ENCODE measurements at places on chromosomes 4 and X. TPM values are rescaled to one million over a fixed set of nuclear protein-coding genes. Genes with fewer than 3 reads are reported as not detected.

CCDC110 gene
- total RNA-seq = 1.1 TPM

GPRASP1 gene
- total RNA-seq = 0.38 TPM

SH3BP2 gene
- 43.3 TPM for total RNA-seq

PGRMC2 gene
- total RNA-seq = 26.6 TPM

S100G gene
- total RNA-seq = not detected

SLITRK4 gene
- total RNA-seq = 29.5 TPM

FAAH2 gene
- total RNA-seq = 0.38 TPM

PDGFC gene
- total RNA-seq = 72.2 TPM
